ENCODE measurements at places on chromosomes 13 and 19. TPM values are rescaled to one million over a fixed set of nuclear protein-coding genes. Genes with fewer than 3 reads are reported as not detected.

DNA sequence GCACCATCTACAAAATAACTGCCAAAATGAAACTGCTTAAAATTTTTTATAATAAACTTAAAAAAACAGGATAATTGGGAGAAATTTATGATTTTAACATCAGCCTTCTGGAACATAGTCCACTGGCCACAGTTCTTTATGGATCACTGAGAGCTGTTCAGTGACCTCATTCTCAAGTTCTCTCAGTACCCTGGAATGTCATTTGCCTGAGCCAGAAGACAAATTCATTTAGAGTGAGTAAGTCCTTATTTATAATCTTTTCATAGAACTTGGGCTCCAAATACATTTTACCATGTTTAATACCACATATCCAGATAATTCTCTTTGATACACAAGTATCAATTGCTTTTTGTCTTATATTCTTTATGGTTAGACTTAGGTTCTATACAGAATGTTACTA lies 87.6 kb downstream of the CAB39L start:
- no peak for DNase-seq

- DNase-seq: no peak
Observed at GRCh38 chr19:1750343-1751021, 2.8 kb upstream of the ONECUT3 start.

LILRA1 gene
- 0.92 TPM for total RNA-seq

ANKLE1 gene
- total RNA-seq: 0.19 TPM
